ENCODE measurements at places on chromosomes 5 and 9.

- DNase-seq: no peak
These were observed 363.5 kb downstream of the NDUFS4 start for GRCh38 chr5:53923961-53924360.

DNA sequence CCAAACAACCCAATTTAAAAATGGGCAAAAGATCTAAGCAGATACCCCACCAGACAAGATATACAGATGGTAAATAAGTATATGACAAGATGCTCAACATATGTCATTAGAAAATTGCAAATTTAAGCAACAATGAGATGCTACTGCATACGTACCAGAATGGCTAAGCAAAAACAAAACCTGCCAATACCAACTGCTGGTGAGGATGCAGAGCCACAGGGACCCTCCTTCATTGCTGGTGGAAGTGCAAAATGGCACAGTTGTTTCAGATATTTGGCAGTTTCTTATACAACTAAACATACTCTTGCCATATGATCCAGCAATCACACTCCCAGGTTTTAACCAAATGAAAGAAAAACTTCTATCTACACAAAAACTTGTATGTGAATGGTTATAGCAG, 178.9 kb downstream of the BARX1 start:
- DNase-seq: no peak

GRCh38 chr9:7988644-7989280, 189.2 kb upstream of the DMAC1 start:
- no peak for DNase-seq

- no peak for DNase-seq
These were observed 17.7 kb downstream of the CMBL start for GRCh38 chr5:10289991-10290390.

DNA sequence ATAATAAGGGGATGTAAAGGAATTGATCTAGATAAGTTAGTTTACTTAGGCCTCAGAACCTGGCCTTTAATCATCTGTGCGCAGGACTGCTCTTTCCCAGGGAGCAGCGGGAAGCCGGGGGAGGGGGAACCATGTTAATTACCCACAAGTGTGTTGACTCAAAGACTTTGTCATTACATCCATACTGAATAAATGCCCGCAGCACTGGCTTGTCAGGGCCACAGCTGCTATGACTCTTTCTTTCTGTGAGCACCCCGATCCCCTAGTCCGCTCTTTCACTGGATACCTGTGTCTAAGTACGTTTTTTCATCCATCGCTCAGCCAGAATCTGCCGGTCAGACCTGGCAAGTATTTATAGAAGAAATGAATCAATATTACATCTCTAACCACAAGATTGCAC, 249.3 kb upstream of the DMRT1 start:
- no peak for DNase-seq

GRCh38 chr5:119359737-119360413, 4.1 kb downstream of the TNFAIP8 start:
- DNase-seq: no peak

- DNase-seq: no peak
These were observed 220.8 kb downstream of the KDM4C start for GRCh38 chr9:6978591-6978990.

GRCh38 chr5:60841361-60841760, 2.7 kb downstream of the ELOVL7 start:
- no peak for DNase-seq

DNA sequence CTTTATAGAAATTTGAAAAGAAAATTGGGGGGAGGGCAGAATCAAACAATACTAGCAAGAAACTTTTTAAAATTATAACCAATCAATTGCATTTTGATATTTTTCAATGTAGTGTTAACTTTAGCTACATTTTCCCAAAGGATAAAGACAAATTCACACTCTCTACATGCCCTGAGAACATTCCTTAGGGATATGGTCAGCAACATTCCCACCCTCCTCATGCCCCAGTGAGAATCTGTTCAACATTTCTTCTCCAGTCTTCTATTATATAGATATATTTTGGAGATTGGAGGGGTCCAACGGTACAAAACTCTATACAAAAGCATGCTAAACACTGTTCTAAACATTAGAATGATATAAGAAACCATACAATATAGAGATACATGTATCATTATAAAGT, 11.6 kb upstream of the PRR16 start:
- no peak for DNase-seq

- DNase-seq: no peak
These were observed 236.2 kb upstream of the RASEF start for GRCh38 chr9:83299094-83299493.

DNA sequence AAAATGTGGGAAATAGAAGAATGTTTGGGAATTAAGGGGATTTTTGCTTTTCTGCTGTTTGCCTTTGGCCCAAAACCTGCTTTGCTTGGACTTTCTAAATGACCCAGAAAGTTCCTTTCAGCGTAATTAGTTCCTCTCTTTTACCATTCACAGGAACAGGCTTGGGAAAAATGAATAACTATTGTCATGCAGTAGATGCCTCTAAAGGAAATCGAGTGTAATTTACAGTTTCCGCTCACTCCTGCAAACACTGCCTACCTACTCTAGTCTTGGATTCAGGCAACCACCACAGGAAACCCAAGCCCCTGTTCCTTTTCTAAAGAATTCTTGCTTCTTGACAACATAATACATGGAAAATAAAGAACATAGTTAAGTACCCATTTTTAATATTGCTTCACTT, 25.0 kb downstream of the TTC23L start:
- no peak for DNase-seq

DNA sequence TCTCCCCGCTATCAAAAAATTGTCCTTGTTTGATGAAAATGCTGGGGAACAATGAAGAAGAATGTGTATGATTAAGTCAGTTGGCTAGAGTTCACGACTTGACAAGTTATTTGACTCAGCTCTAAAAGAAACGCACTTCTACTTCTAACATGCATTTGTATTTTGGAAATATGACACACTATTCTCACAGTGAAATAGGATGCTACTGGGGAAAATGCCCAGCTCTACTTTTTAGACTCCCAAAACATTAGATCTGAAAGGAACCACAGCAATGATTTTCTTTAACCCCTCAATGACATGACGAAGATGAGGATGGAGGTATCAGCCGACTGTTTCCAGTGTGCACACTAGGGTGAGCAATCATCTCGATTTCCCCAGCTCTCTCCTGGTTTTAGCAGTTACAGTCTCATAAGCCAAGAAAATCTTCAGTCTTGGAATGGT, 83.6 kb upstream of the PCSK1 start:
- DNase-seq: peak; percentile 4

DNA sequence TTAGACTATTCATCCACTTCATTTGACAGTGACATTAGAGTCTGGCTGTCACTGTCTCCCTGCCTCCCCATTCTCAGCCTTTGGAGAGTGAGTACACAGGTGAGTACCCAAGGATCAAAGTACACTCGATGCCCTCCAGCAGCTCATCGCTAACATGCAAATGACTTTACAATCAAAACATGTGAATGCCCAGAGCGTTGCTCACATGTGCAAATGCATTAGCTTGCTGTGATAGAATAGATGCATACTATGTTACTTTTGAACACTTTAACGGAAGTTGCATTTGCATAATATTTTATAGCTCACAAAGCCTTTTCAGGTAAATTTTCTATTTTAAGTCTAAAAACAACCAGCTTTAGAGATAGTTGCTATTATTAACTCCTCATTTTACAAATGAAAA, 107.6 kb downstream of the SYK start:
- no peak for DNase-seq

DNA sequence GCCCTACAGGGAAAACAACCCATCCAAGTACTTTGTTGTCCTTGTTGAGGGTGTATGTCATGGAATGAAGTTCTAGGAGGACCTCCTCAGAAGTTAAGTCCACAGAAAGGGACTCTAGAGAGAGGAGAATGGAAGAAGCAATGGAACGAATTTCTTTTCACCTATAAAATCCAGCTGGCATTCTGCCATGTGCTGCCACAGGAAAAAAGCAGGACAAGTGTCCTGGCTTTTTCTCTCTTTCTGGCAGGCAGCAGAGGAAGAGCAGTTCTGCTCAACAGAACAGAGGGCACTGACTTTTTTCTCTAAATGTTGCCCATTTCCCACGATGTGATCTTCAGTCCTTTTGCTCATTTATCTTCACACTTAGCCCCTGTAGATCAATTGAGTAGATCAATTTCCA, 240.8 kb downstream of the MCTP1 start:
- no peak for DNase-seq

DNA sequence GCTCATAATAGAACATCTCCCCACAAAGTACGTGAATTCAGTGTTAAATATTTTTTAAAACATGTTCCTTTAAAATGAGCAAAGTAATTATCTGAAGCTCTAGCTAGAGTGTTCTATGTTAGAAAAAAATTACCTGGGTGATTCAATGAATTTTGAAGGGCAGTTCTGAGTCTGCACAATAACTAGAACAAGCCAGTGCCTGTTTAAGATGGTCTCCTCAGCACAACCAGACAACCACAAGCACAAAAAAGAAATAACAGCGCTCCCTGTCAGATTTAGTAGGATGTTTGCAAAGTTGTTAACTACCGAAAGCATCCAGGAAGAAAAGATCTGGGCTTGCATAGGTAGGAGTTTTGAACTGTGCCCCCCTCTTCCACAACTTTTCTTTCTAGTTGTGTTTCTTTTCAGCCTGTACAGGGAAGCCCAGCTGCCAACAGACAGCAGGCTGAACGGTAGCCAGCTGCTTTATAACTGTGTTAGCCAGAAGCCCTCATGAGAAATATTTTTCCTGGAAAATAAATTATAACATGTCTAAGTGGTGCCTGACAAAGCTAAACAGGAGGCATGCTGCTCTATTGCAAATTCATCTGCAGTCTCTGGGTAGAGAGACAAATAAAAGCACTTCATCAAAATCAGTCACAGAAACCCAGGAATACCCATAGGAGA, 1026.9 kb downstream of the MAT2B start:
- DNase-seq: no peak

DNA sequence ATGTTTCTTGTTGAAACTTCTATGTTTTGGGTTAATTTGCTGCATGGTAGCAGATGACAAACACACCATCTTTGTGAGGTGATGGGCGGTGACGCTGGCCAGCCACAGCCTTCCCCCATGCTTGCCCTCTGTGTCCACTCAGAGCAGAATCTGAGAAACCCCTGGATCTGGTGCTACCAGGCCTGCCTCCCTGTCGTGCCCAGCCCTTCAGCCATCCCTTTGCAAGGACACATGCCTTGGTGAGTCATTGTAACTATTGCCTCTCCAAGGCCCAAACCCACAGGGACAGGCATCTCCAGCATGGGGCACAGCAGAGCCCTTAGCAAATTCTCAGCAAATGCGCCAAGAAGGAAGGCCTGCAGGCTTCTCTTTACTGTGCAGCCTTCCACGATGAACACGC, 48.1 kb upstream of the FCN1 start:
- no peak for DNase-seq

- DNase-seq: no peak
These were observed 157.8 kb downstream of the FGF18 start for GRCh38 chr5:171577042-171577758.

DNA sequence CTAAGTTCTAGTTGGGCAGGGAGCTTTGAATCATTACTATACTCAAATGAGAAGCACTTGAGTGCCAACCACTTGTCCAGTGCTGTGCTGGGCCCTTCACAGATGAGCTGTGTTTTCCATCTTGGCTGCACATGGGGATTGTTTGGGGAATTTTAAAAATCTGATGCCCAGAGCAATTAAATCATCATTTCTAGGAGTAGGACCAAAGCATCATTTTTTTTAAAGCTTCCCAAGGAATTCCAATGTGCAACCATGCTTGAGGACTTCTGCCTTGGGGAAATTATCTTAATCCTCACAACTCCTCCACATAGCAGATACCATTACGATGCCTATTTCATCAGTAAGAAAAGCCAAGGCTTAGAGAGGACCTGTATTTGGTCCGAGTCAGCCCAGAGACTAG, 131.4 kb downstream of the TMEM174 start:
- peak; percentile 35 for DNase-seq

All from MG63 (cell line).